ENCODE measurements at places on chromosomes 6 and 20. TPM values are rescaled to one million over a fixed set of nuclear protein-coding genes. Genes with fewer than 3 reads are reported as not detected.
A peak's percentile ranks its signal among the peaks of the same experiment; 100 is the strongest.

DNA sequence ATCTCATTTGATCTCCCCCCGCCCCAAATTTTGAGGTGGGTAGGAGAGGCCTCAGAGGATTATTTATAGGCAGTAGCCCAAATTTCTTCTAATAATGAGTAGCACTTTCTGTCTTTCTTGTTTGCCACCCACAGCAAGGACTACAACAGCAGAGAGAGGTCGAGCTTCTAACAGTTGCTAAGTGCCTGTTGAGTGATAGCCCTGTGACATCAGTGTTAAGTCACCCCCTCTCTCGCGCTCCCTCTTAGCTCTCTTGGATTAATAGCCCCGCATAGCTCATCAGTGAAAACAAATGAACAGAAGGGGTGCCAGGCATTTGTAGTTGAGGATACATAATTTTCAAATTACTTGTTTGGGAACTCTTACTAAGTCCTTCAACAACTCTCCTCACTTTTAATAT is 3.5 kb downstream of the ANKRD60 start:
- H3K27ac ChIP-seq, result no peak overlapping the region
- DNase-seq, result no peak
- peaks cover 23% of the 10 kb centered on the region for H3K4me1 ChIP-seq
- no peaks in the 10 kb centered on the region for H3K27me3 ChIP-seq

DNA sequence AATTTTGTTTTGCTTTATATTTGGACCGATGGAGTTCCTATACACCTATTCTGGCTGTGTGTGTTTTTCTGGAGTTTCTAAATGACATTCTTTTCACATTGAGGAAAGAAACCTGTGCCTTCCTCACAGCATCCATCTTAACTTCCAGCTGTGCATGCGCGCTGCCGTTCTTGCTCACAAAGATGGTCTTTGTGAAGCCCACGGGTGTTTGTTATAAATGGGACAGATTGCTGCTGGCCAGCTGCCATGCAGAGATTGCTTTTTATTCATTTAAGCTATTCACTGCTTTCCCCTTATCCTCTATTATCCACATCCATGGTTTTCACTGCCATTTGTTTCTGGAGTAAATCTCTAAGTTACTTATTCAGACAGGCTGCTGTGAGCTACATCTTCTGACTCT is 54.2 kb downstream of the SYNDIG1 start:
- no peak overlapping the region for H3K27ac ChIP-seq
- H3K27me3 ChIP-seq, result peaks cover 62% of the 10 kb centered on the region
- DNase-seq, result no peak
- H3K4me1 ChIP-seq, result no peaks in the 10 kb centered on the region
- no peaks in the 10 kb centered on the region for H3K36me3 ChIP-seq
- H3K4me3 ChIP-seq, result no peak overlapping the region

- H3K4me1 ChIP-seq, result peaks cover 27% of the 10 kb centered on the region
- peak overlapping the region; percentile 84 for H3K4me3 ChIP-seq
- DNase-seq, result peak; percentile 14
- H3K36me3 ChIP-seq, result peaks cover 24% of the 10 kb centered on the region
Observed at GRCh38 chr20:56629464-56630085, 469 bp downstream of the TFAP2C start.

DNA sequence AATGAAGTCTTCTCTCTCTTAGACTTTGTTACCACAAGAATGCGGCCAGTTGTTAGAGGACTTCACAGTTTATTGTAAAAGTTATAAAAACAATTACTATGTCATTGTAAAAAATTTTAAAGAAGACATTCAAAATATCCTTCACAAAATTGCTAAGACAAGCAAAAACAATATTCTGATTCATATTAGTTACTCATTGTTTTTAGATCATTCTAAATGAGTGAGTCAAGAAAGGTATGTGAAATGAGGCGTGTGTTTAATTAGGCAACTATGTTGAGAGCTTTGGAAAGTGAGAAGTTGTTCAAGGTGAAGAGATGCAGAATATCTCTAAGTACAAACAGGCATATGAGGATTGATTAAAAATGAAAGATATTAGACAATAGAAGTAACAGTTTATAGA is 875.3 kb downstream of the EYS start:
- H3K27ac ChIP-seq, result no peak overlapping the region
- no peak overlapping the region for H3K4me3 ChIP-seq
- H3K36me3 ChIP-seq, result no peaks in the 10 kb centered on the region
- DNase-seq, result no peak

DNA sequence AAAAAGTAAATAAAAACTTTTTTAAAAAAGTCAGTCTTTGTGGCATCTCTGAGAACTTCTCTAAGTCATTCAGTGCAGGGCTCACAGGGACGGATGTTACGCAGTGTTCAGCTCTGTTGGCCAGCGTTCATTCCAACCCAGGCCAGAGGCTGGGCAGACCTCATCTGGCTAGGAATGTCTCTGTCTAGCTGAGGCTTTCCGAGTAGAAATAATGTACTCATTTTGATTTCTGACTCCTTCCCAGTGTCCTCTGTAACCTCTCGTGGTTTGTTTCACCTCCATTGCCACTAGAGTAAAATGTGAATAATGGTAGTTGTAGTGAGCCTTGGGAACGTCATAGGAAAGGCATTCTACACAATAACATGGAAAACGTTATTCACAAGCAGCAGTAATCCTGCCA is 135.1 kb downstream of the TMEM242 start:
- no peak overlapping the region for H3K4me3 ChIP-seq
- H3K36me3 ChIP-seq, result peaks cover 10% of the 10 kb centered on the region
- peaks cover 18% of the 10 kb centered on the region for H3K4me1 ChIP-seq
- H3K27ac ChIP-seq, result no peak overlapping the region

GRCh38 chr6:47235421-47235820 is 74.3 kb downstream of the TNFRSF21 start:
- peaks cover 66% of the 10 kb centered on the region for H3K36me3 ChIP-seq
- DNase-seq, result no peak
- peaks cover 9% of the 10 kb centered on the region for H3K4me1 ChIP-seq
- H3K27ac ChIP-seq, result no peak overlapping the region

DNA sequence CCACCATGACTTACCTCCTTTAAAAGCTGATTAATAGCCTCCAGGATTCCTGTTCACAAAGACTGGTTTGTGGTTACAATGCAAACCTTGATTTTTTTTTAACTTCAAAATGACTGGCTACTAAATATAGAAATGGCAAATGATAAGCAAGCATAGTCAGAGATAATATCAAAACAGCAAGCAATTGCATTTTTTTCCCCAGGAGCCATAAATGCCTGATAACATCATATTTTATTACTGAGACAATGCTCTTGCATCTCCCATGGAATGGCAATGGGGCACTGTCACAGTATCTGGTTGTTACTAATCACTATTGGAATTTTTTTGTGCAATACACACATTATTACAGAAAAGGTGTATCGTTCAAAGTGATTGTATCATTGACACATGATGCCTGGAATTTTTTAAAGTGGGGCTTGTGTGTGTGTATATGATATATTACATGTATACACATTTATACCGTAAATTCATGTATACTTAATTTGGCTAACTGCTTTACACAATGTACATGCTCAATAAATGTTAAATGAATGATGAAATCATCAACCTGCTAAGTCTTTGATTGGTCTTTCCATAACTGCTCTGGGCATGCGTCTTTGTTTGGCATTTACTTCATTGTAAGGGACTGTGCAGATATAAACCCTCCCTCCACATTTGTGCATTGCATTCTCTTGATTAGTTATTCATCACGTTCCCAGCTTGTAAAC is 980 bp upstream of the SALL4 start:
- H3K4me3 ChIP-seq, result no peak overlapping the region
- H3K27me3 ChIP-seq, result no peaks in the 10 kb centered on the region
- no peaks in the 10 kb centered on the region for H3K36me3 ChIP-seq
- peak; percentile 87 for DNase-seq
- peaks cover 33% of the 10 kb centered on the region for H3K4me1 ChIP-seq
- 0 out of 2 replicates have a peak overlapping the region, but pooled peaks have one; percentile 12 for H3K27ac ChIP-seq

DNA sequence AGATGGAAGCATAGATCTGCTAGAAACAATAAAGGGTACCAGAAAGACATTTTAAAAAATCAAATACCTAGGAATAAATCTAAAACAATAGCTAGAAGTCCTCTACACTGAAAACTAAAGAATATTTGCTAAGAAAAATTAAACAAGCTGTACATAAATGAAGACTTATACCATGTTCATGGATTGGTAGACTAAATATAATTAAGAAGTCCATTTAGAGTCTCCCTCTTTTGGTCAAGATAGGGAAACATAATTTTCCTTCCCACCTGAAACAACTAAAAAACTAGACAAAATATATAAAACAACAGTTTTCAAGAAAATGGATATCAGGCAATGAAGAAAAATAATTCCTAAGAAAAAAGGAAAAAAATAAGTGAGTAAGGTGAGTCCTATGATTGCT is 120.0 kb upstream of the TAB2 start:
- H3K27me3 ChIP-seq, result no peaks in the 10 kb centered on the region
- no peak overlapping the region for H3K4me3 ChIP-seq
- H3K27ac ChIP-seq, result no peak overlapping the region
- no peaks in the 10 kb centered on the region for H3K4me1 ChIP-seq
- H3K36me3 ChIP-seq, result no peaks in the 10 kb centered on the region

DNA sequence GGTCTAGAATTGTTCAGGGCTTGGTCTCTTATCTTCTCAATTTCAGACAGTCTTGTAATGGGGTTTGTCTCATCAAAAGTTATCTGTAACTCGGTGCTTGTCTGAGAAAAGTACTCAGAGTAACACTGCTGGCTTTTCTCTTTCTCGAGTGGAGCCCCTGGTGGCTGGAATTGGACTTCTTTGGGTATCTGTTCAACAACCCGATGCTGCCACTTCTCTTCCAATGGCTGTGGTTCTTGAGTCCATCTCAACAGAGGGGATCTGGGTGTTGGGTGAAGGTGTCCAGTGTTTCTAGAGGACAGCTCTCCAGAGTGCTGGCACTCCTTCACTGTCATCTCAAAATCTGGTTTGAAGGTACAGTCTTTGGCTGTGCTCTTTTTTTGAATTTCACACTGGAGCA is 24.6 kb downstream of the DST start:
- DNase-seq, result peak; percentile 20
- peaks cover 8% of the 10 kb centered on the region for H3K36me3 ChIP-seq
- H3K4me3 ChIP-seq, result no peak overlapping the region
- H3K27me3 ChIP-seq, result no peaks in the 10 kb centered on the region

DNA sequence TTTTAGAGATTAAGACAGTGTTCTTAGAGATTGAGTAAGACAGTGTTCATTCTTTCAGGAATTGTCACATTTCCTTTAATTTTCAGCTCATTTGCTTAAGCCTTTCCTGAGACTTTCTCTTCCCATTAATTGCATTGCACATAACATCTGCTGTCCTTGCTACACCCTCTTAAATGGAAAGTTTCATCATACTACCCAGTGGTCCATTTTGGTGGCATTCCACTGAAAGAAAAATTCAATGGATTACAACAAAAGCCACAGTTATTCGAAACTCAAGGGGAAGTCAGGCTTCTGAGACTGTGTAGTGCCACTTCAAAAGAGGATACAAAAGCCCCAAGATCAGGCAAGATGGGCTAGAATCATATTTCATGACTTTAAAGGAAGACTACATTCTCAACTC is 64.0 kb downstream of the RSPO3 start:
- H3K4me3 ChIP-seq, result no peak overlapping the region
- no peaks in the 10 kb centered on the region for H3K36me3 ChIP-seq
- no peak for DNase-seq
- no peaks in the 10 kb centered on the region for H3K4me1 ChIP-seq
- H3K27me3 ChIP-seq, result peaks cover 13% of the 10 kb centered on the region

GRCh38 chr6:84764332-84765049 is at the start of gene TBX18:
Gene TBX18 (minus strand): TSS chr6:84764598. CDS start chr6:84764181, 417 bp downstream.
- no peaks in the 10 kb centered on the region for H3K36me3 ChIP-seq
- no peak within 1 kb of the TSS for H3K27ac ChIP-seq
- no peak for DNase-seq
- H3K4me1 ChIP-seq, result no peaks in the 10 kb centered on the region

DNA sequence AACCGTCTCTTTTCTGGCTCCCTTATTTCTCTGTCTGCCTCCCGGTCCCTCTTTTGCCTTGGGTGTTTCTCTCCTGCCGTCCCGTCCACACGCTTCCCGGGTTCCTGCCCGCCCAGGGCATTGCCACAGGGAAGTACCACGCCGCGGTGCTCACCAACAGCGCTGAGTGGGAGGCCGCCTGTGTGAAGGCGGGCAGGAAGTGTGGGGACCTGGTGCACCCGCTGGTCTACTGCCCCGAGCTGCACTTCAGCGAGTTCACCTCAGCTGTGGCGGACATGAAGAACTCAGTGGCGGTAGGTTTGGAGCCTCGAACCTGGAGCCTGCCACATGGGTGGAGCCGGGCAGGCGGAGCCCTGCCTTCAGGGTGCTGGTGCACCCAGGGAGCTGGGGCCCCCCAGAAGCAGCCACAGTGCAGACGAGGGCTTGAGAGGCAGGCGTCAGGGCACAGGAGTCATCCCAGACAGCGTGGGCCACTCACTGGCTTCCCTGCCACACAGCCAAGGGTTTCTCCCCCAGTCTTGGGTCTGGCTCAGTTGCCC is 21.3 kb downstream of the NPEPL1 start:
- H3K36me3 ChIP-seq, result no peaks in the 10 kb centered on the region
- no peaks in the 10 kb centered on the region for H3K4me1 ChIP-seq
- H3K4me3 ChIP-seq, result no peak overlapping the region
- no peaks in the 10 kb centered on the region for H3K27me3 ChIP-seq
- DNase-seq, result no peak

- H3K27me3 ChIP-seq, result peaks cover 32% of the 10 kb centered on the region
- H3K4me3 ChIP-seq, result no peak overlapping the region
- DNase-seq, result no peak
- no peaks in the 10 kb centered on the region for H3K4me1 ChIP-seq
- H3K27ac ChIP-seq, result no peak overlapping the region
- H3K36me3 ChIP-seq, result no peaks in the 10 kb centered on the region
Observed at GRCh38 chr20:2619337-2619736, 33.1 kb upstream of the NOP56 start.

KCNB1 gene
- 0.35 TPM for total RNA-seq

TMEM244 gene
- total RNA-seq, result not detected

LHFPL5 gene
- total RNA-seq, result not detected

RUNX2 gene
- 7.3 TPM for total RNA-seq

TRIM10 gene
- total RNA-seq, result not detected

POU5F1 gene
- total RNA-seq, result not detected

NANP gene
- 10.3 TPM for total RNA-seq

KHDC3L gene
- total RNA-seq, result not detected
